ENCODE measurements at places on chromosomes 3 and 15.

DNA sequence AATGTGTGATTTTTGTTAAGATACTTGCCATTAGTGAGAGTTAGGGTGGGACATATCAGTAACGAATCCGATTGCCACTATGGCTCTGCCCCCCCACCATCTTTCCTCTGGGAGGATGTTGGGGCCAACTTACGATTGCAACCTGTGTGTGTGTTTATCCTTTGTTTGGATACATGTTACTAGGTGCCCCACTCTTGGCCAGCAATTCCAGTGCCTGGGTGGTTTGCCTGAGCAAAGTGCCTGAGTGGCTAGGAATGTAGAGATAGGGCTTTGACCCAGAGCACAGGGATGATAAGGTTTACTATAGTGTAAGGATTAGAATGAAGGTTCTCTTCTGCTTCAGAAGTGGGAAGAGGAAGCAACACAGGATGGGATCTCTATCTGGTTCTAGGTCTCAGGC lies 231.8 kb downstream of the TP63 start:
- no peak for DNase-seq

DNA sequence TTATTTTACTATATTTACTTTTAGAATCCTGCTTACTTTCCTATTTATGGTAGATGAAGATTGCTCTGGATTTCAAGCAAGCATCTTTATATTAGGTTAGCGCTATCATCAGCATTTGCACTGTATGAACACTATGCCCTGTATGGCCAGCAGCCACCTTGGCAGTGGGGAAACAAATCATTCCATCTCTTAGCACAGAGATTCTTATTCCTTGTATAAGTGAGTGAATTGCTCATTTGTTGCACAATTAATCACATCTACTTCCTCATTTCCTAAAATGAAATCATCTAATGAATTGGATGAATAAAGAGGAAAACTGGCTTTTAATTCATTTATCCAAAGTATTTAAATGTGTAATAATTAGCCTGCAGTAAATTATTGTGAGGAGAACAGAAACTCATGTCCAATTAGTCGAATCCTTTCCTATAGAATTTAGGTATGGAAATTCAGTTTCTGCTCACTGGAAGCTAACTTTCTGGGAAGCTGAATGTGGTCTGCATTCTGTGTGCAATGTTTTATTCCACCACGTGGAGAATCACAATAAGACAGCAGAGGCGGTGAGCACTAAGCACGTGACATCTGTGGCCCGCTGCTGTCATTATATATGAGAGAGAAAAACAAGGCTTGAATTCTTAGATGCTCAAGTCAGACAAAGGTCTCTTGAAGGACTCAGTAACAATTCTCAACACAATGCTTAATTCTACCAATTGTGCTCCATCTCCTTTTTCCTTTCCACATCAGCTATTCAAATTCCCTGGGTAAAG lies 93.4 kb downstream of the PEX5L start:
- DNase-seq, result no peak

- no peak for DNase-seq
Measured at GRCh38 chr3:122646146-122646988, 34.3 kb upstream of the PARP14 start.

GRCh38 chr3:125140818-125141595 lies 71.5 kb downstream of the SLC12A8 start:
- no peak for DNase-seq

DNA sequence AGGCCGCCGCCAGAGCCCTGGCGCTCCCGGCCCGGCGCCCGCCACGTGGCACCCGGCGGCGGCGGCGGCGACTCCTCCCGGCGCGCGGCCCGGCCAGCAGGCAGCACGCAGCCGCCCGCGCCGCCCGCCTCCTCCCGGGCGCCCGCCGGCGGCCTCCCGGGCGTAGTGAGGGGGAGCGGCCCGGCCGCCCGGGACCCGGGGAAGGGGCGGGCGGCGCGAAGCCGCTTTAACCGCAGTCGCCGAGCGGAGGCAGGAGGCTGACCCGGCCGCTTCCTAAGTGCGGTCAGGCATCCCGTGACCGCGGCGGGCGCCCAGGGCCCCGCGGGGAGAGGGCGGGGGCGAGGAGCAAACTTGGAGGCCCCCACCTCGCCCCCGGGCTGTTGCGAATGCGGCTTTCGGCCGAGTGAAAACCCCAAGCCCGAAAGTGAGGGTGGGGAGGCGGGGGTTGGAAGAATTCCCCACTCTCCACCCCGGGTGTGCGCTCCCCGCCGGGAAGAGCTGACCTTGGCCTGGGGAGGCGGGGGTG lies 1.7 kb upstream of the HES1 start:
- no peak for DNase-seq

DNA sequence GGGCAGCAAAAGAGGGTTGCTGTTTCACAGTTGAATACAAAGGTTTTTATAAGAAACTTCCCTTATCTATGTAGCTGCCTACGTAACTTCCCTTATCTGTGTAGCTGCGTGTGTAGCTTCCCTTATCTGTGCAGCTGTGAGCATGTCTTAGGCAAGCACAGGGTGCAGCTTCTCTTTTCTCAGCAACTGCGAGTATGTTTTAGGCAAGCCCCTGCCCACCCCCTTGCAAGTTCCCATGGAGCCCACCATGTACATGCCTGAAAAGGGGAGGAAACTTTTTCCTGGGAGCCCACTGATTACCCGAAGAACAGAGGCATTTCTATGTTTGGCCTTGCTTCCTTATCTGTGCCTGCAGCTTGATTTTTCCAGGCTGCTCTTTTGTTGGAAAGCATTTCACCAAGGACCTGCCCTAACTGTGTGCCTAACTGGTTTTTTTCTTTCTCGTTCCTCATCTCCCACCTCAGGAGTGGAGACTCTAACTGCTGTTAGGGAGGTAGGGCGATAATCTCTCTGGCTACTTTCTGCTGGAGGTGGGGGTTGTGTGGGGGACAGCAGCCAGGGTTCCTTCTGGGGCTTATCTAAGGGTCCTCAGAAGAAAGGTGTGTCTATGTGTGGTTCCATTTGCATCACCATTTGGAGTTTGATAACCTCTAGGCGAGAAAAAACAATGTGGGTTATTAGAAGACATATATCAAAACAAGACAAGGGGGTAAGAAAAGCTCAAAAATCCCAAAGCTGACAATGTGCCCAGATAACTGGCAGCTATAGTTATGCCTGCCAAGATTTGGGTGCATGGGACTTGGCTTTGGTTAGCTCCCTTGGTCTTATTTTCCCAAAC lies 26.0 kb downstream of the SORD start:
- DNase-seq, result no peak

- no peak for DNase-seq
Measured at GRCh38 chr15:30922480-30923311, 19.0 kb downstream of the FAN1 start.

GRCh38 chr3:117540597-117540996 lies 831.0 kb downstream of the TUSC7 start:
- no peak for DNase-seq

DNA sequence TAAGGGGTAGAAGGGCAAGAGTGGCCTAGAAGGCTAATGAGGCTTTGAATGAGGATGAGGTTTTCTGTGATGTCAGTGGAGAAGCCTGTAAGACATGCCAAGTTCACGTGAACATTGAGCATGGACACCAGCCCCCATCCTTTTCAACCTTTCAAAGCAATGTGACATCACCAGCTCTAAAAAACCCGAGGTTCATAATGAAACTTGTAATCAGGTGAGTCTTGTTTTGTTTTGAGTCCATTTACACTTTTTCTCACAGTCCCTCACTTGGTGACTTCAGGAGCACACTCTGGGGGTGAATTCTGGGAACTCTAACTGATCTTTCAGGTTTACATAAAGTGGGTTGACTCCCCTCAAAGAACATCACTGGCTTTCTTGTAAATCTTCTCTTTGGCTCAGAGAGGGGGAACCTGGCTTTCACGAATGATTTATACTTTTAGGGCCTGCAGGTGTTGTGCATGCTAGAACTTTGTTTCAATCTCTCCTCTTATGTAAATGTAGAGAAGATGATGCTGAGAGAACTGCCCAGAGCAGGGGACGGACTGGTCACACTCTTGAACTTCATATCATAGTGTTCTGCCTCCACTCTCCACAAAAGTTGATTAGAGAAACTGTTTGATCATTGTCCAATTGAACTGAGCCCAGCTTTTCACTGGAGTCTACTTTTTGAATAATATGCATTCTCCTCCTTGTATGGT lies 224.7 kb upstream of the SATB1 start:
- no peak for DNase-seq

DNA sequence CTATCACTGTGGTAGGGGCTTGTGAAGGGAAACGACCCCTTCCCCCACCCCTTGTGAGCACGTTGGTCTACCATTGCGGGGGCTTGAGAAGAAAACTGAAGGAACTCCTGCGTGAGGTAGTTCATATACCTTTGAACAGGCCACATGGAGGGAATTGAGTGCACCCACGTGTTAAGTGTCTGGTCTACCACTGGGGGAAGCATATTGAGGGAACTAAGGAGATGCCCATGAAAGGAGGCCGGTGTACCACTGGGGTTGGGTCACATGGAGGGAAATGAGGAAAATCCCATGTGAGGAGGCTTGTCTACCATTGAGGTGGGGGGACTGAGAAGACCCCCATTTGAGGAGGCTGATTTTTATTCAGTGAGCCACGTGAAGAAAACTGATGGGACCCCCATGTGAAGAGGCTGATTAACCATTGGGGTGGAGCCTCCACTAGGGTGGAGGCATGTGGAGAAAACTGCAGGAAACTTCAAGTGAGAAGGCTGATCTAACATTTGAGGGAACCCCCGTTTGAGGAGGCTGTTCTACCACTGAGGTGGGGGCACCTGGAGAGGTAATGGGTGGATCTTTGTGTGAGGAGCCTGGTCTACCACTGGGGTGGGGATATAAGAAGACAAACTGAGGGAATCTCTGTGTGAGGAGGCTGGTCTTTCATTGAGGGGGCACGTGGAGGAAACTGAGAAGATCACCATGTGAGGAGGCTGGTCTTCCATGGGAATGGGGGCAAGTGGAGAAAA lies 163.2 kb downstream of the FBLN2 start:
- no peak for DNase-seq

GRCh38 chr15:39833515-39833981 lies 50.9 kb upstream of the FSIP1 start:
- no peak for DNase-seq

DNA sequence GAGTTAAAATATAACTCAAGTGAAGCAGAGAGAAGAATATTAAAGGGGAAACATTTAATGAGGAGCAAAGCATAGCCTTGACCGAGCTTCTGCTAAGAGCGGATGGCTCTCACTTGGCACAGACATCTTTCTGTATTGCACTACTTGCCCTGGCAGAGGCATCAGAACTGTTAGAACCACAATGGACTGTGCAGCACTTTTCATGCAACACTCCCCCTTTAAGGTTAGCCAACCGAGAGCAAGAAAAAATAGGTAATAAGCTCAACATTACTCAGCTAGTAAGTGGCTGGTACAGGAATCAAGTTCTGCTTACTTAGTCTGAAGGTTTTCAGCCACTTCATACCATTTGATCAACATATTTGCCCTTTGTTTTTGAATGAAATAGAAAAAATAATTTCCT lies 33.7 kb downstream of the CRTC3 start:
- DNase-seq, result no peak

- no peak for DNase-seq
Measured at GRCh38 chr15:31500766-31501449, 174.3 kb downstream of the KLF13 start.

- DNase-seq, result no peak
Measured at GRCh38 chr15:29805043-29805707, 17.1 kb downstream of the TJP1 start.

All from stimulated activated CD8-positive, alpha-beta memory T cell treated with anti-CD3 and anti-CD28 coated beads, Interleukin-4, amount 100 ng/mL, for 1 hour (primary cell).